Right hindlimb (tissue), 1 donor: ENCODE measurements at places on chromosomes 2 and 18.

GRCh38 chr2:56522605-56523089, 338.9 kb downstream of the CCDC85A start:
- DNase-seq = peak; percentile 61

GRCh38 chr2:59790186-59791003, 763.1 kb downstream of the BCL11A start:
- no peak for DNase-seq

DNA sequence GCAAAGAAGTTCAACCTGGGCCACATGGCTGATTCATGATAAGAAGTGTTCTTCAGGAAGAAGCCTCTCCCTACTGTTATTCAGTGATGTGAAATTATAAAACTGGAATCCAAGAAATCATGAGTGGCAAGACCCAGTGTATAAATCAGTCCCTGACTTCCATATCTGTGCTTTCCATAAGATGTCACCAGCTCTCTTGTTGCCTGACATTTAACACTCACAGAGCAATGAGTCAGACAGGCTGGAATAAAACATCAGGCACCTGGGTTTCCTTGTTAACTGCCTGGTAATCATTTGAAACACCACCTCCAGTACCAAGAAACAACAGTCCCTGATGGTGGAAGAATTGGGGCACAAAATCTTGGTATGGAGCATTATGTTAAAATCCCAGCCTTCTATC, 76.1 kb downstream of the SCG2 start:
- no peak for DNase-seq

GRCh38 chr2:158921599-158922408, 46.6 kb upstream of the TANC1 start:
- no peak for DNase-seq

DNA sequence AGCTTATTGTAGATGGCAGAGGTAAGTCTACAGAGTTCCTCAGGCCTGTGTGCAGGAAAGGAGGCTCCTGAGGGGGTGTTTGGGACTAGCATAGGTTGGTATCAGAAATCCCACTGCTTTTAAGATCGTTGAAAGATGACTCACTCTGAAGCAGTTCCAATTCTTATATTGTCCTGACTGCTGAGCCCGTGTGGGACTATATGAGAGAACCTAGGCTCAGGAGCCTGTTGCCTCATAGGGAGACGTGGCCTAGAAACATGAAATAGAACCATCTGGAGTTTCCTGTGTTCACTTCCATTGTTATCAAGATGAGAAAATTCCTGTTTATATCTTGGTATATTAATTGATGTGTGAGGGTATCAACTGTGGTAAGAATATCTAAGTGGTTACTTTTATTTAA, 5.7 kb downstream of the CCT7 start:
- no peak for DNase-seq

GRCh38 chr2:58055033-58055786, 8.6 kb downstream of the VRK2 start:
- no peak for DNase-seq

DNA sequence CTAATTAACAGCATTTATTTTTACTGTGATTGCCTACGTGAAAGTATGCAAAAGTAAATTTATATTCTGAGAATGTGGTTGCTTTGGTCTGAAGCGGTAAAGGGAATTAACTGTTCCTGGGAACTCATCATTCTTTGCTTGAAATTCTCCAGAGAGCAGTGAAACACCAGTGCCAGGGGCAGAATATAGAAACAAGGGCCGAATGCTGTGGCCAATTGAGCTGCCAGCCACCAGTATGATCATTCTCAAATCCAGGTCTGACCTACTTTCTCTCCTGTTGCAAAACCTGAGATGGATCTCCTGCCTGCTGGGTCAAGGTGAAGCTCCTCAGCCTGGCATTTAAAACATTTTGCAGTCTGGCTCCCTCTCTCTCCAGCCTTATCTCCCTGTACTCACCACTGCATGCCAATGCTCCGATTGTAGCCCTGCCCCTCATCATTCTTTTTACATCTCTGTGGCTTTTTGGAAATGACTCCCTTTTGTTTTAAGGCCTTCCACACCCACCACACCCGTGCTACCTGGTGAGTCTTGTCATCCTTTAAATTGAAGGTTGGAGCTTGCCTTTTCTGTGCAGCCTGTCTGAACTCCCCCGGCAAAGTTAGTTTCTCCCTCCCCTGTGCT, 94.5 kb upstream of the TMEM178A start:
- no peak for DNase-seq

DNA sequence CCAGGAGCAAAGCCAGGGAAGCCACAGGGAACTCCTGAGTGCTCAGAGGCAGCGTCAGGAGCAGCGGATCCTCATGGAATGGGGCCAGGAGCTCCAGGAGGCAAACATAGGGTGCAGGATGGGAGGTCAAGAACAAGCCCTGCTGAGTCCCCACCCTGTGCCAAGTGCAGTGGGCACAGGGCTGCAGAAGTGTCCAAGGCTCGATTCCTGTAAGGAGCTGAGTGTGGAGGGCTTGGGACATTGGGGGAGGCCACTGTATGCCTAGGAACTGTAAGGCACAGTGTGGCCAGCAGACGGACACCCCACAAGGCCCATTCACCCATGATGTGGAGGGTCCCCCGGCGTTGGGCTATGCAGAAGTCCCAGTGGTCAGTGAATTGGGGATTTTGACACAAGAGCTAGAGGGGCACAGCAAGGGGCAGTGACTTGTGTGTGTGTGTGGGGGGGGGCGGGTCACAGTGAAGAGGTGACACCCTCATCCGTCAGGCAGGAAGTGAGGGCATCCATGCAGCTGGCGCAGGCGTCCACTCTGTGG, 55.6 kb downstream of the ACKR3 start:
- no peak for DNase-seq

GRCh38 chr2:12035956-12036639, 289.7 kb downstream of the LPIN1 start:
- no peak for DNase-seq

DNA sequence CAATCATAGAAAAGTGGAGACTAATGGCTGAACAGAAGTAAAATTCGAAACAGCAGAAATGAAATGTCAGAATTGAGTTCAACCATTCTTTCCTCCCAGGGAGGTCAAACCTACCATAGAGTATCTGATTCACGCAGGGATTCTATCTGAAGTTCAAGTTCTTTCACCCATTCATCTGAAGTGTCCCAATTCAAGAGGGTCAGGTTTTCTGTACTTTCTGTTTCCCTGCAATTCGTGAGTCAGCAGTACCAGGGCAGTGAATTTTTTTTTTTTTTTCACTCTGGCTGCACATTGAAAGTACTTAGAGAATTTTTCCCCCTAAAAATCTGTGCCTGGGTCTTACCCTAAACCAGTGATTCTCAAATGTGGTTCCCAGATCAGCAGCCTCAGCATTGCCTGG, 40.9 kb upstream of the CCDC88A start:
- no peak for DNase-seq
